ENCODE measurements at places on chromosomes 3 and 15. TPM values are rescaled to one million over a fixed set of nuclear protein-coding genes. Genes with fewer than 3 reads are reported as not detected.

DNA sequence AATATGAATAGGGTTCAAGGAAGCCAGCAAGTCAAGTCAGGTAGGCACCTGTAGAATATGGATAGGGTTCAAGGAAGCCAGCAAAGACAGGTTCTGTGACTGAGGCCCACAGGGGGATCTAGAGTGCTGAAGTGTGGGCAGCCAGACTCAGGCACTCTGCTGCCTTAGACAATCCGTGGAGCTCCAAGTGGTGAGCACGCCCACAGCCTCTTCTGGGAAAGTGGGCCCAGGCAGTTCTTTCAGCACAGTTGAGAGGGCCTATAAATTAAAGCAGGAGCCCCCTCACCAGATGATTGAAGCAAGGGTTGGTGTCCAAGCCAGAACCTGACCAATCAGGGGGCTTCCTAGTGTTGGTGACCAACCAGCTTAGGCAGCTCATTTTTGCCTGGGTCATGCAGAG lies 51.0 kb downstream of the ANP32A start:
- H3K4me1 ChIP-seq = peaks cover 2% of the 10 kb centered on the region
- no peaks in the 10 kb centered on the region for H3K36me3 ChIP-seq
- no peak for DNase-seq
- H3K27me3 ChIP-seq = peaks cover 15% of the 10 kb centered on the region
- H3K4me3 ChIP-seq = no peak overlapping the region
- H3K27ac ChIP-seq = no peak overlapping the region

DNA sequence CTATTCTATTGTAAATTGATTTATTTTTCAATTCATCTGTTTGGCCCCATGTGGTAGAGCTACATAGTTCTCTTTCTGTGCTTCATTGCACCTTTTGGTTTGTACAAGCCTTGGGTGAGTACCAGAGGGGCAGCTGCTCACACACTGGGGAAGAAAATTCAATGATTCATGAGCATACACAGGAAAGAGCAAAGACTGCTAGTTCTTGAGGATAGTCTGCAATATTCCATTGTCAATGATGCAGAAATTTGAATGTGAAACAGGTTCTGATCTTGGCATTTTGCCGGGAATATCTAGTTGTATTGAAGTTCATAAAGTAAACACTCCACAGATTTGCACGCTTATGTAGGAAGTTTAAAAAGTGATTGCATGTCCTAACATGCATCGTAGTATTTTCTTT lies 304.6 kb downstream of the NAALADL2 start:
- no peak overlapping the region for H3K4me3 ChIP-seq
- no peak overlapping the region for H3K27ac ChIP-seq
- DNase-seq = no peak
- H3K27me3 ChIP-seq = no peaks in the 10 kb centered on the region
- H3K4me1 ChIP-seq = no peaks in the 10 kb centered on the region
- H3K36me3 ChIP-seq = no peaks in the 10 kb centered on the region

- peaks cover 6% of the 10 kb centered on the region for H3K27me3 ChIP-seq
- DNase-seq = no peak
- H3K4me1 ChIP-seq = no peaks in the 10 kb centered on the region
- H3K36me3 ChIP-seq = no peaks in the 10 kb centered on the region
- H3K27ac ChIP-seq = no peak overlapping the region
Observed at GRCh38 chr3:40267937-40268724, 41.4 kb upstream of the EIF1B start.

DNA sequence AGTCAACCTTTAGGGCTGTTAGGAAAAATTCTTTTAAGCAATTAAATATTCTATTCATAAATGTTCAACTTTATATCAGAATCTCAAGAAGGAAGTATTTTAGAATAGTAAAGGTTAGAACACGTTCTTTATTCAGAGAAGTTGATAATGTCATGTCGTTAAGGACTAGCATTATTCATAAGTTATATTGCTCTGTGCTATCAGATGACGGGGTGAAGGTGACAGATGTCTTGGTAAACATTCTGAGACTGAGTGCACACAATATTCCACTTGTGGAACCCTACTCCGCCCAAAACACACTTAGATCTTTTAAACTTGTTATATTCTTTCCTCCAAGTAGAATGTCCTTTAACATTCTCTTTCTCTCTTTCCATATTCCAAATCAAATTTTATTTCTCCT lies 7.9 kb downstream of the AP4E1 start:
- peaks cover 9% of the 10 kb centered on the region for H3K4me1 ChIP-seq
- no peaks in the 10 kb centered on the region for H3K27me3 ChIP-seq
- DNase-seq = no peak
- no peak overlapping the region for H3K4me3 ChIP-seq

DNA sequence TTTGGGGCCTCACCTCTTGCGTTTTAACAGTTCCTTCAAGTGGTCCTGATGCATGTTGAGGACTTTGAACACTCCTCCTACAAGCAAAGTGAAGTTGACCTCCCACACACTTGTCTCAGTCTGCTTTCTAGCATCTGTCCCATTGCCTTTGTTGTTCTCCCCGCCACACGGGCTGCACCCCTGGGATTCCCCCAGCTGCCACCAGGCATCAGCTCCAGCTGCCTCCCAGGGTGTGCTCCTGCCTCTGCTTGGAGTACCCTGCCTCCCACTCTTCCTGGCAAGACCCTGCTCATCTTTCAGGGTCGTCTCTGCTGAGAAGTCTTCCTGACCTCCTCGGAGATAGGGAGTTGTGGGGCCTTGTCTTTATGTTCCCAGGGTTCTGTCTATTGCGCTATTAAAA lies 52.2 kb downstream of the IGF1R start:
- H3K4me1 ChIP-seq = peaks cover 43% of the 10 kb centered on the region
- DNase-seq = no peak
- no peak overlapping the region for H3K4me3 ChIP-seq
- H3K36me3 ChIP-seq = no peaks in the 10 kb centered on the region

- no peaks in the 10 kb centered on the region for H3K27me3 ChIP-seq
- H3K36me3 ChIP-seq = no peaks in the 10 kb centered on the region
- no peak for DNase-seq
- H3K4me3 ChIP-seq = no peak overlapping the region
- H3K27ac ChIP-seq = no peak overlapping the region
Observed at GRCh38 chr15:77643764-77644163, 11.1 kb upstream of the LINGO1 start.

- H3K27me3 ChIP-seq = peaks cover 2% of the 10 kb centered on the region
- peaks cover 1% of the 10 kb centered on the region for H3K4me1 ChIP-seq
- no peak for DNase-seq
- no peak overlapping the region for H3K4me3 ChIP-seq
Observed at GRCh38 chr15:38885001-38885400, 320.4 kb upstream of the RASGRP1 start.

GRCh38 chr15:20344601-20345400 lies 196.8 kb downstream of the GOLGA6L6 start:
- no peak for DNase-seq
- no peaks in the 10 kb centered on the region for H3K27me3 ChIP-seq
- no peak overlapping the region for H3K27ac ChIP-seq
- no peaks in the 10 kb centered on the region for H3K36me3 ChIP-seq

DNA sequence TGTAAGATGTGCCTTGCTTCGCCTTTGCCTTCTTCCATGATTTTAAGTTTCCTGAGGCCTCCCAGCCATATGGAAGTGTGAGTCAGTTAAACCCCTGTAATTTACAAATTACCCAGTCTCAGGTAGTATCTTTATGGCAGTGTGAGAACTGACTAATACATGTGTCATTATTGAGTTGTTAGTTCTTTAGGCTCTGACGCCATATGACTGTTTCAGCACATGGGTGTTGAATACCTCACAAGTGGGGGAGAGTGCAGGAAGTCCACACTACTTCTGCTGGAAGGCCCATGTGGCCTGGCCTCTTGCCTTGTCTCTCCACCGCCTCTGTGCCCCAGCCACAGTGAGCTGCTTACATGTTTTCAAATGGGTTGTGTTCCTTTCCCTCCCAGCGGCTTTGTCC lies 28.5 kb downstream of the MFSD1 start:
- H3K4me3 ChIP-seq = no peak overlapping the region
- H3K27me3 ChIP-seq = no peaks in the 10 kb centered on the region
- no peaks in the 10 kb centered on the region for H3K4me1 ChIP-seq
- no peak for DNase-seq

Gene ARGFX
- not detected for total RNA-seq

Gene KNL1
- total RNA-seq = 30.8 TPM

Gene CLRN1
- not detected for total RNA-seq

Gene SLC12A8
- total RNA-seq = 1.4 TPM

Gene KPNA1
- 67.5 TPM for total RNA-seq

Gene ISLR
- not detected for total RNA-seq

Gene BCHE
- not detected for total RNA-seq
